Activated CD4-positive, alpha-beta T cell treated with anti-CD3 and anti-CD28 coated beads, Interleukin-2, amount 50 U/mL, for 4 hours (primary cell): ENCODE measurements at places on chromosomes 2 and 18.

DNA sequence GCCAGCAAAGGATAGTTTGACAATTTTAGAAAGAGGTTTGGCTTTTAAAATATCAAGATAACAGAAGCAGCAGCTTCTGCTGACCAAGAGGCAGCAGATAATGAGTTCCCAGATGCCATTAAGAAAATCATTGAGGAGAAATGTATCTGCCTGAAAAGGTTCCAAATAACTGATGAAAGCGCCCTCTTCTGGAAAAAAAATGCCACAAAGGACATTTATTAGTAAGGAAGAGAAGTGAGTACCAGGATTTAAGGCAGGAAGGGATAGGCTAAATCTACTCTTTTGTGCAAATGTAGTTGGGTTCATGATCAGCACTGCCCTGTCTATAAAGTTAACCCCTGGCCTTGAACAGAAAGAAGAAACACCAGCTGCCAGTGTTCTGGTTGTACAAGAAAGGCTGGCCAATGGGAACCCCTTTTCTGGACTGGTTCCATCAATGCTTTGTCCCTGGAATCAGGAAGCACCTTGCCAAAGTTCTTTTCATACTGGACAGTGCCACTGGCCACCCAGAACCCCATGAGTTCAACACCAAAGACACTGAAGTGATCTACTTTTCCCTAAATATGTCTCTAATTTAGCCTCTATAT lies 40.6 kb downstream of the DHX57 start:
- no peak for DNase-seq

- no peak for DNase-seq
Observed at GRCh38 chr2:38720613-38721241, 30.4 kb downstream of the SRSF7 start.

DNA sequence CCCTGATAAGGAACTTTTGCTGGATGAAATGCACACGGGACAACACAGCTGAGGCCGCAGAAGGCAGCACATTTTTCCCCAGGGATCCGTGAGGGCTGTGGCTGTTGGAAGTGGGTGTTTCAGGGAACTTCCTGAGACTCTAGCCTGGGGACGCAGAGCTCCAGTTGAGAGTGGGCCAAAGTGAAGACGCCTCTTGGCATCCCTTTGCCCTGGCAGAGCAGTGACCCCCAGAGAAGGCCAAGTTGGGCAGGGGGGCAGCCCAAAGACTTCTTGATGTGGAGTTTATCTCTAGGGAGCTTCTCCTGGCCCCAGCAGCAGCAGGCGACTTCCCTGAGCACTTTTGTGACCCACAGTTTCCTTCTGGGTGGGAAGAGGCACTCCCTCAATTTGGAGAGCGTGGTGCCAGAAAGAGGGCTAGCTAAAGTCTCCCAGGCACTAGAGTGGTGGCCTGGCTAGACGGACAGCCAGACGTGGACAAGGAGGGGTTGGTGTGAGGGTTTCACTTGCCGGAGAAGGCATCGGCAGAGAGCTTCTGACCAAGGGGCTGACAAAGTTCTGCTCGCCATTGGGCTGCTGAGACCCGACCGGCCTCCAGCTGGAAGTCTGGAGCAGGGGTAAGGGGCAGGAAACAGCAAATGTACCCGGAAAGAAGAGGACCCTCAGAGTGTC lies 108.8 kb downstream of the ACKR3 start:
- no peak for DNase-seq

DNA sequence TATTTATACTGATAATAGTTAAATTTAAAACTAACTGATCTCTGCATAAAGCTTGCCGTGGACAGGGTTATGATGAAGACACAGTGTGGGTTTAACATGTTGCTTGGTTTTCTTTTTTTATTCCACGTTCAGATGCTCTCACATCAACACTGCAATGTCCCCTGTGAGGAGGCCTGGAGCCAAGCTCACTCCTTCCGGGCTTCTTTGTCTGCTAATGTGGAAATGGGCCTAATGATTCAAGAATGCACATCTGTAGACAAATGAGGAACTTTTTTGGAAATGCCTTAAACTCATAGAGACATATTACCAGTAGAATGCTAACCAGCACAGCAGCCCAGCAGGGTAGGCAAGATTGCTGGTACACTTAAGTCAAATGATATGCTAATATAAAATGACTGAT lies 208.0 kb downstream of the GALR1 start:
- DNase-seq = no peak

DNA sequence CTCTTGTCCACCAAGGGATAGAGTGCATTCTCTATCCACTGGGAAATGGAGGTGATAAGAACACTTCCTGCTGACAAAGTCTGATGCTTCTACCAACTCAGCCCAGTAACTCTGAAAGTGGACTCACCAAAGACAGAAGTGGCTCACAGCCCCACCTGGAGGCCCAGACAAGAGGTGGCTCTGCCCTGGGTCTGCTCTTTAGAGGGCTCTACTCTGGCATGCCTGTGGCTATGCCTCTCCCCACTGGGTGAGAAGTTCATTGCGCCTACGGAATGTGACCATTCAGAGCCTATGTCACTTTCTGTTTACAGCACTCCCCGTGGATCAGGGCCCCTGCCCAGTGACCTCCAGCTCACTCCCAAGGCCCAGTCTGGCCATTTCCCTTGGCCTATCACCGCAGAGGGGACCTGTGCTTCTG lies 13.5 kb upstream of the XDH start:
- no peak for DNase-seq

DNA sequence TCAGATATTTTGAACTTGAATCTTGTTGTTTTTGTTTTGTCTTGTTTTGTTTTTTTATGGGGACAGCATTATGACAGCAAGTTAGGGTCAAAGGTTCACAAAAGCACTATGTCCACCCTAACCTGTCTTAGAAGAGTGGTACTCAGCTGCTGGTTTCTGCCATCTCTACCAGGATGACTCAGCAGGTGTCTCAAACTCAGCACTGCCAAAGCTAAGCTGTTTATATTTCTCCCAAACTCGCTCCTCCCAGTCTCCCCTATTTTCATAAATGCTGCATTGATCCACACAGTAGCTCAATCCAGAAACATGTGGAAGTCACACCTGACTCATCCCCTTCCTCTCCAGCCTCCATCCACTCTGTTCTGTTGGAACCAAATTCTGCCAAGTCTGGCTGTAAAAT lies 134.9 kb downstream of the ZBTB7C start:
- DNase-seq = no peak

GRCh38 chr2:85189606-85190270 lies 56.5 kb downstream of the TCF7L1 start:
- no peak for DNase-seq

DNA sequence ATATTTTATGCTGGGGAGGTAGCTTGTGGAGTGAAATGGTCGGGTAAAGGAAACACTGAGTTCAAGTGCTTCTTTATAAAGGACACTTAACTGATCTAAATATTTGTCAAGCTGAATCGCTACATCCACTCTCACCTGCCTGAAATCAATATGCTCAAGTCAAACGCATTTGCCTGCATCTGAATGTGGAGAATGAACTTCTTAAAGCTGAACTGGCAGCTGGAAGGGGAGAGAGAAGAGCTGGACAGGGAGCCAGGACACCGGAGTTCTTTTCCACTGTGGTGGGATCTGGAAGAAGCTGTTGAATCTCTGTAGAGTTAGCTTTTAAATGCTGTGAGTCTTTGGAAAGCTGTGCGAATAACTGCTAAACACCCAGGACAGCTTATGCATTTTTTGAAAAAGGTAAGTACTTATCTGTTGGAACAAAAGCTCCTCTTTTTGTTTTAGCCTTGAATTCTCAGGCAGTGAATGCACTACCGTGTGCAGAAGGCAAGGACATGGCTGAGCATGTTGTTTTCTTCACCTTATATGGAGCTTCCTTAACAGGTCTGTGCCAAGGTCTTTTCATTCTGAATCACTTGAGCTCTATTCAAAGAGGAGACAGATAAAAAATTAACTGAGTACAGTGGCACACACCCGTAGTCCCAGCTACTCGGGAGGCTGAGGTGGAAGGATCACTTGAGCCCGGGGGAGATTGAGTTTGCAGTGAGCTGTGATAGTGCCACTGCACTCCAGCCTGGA lies 74.2 kb upstream of the KLF7 start:
- no peak for DNase-seq
